ENCODE measurements at places on chromosomes 1 and 21. TPM values are rescaled to one million over a fixed set of nuclear protein-coding genes. Genes with fewer than 3 reads are reported as not detected.

GRCh38 chr1:90706437-90707362 lies 10.4 kb downstream of the BARHL2 start:
- no peaks in the 10 kb centered on the region for H3K36me3 ChIP-seq
- H3K4me1 ChIP-seq = no peaks in the 10 kb centered on the region
- H3K27me3 ChIP-seq = peaks cover 14% of the 10 kb centered on the region

DNA sequence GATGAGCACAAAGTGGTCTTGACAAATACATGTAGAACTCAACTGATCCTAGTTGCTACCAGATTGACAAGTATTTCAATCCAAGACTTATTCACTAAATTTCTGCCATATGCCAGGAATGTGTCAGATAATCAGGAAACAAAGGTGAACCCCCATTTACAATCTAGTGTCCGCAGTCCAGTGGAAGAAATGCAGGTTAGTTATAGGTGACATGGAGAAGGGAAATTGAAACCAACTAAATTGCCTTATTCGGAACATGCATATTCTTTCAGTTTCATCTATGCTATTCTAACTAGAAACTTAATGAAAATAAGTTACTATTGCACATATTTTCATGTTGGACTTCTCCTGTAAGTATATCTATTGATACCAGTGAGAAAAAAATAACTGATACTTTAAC lies 209.4 kb downstream of the COL24A1 start:
- DNase-seq = no peak
- H3K27me3 ChIP-seq = no peaks in the 10 kb centered on the region
- H3K4me3 ChIP-seq = no peak overlapping the region
- H3K4me1 ChIP-seq = peaks cover 5% of the 10 kb centered on the region
- no peaks in the 10 kb centered on the region for H3K36me3 ChIP-seq

- DNase-seq = no peak
These were observed 190.5 kb downstream of the TOMM20 start for GRCh38 chr1:234938135-234938534.

- no peaks in the 10 kb centered on the region for H3K27me3 ChIP-seq
- no peak overlapping the region for H3K4me3 ChIP-seq
- no peak overlapping the region for H3K27ac ChIP-seq
- peaks cover 33% of the 10 kb centered on the region for H3K36me3 ChIP-seq
These were observed 56.1 kb upstream of the SDC3 start for GRCh38 chr1:30964706-30965105.

- DNase-seq = no peak
- no peaks in the 10 kb centered on the region for H3K27me3 ChIP-seq
- H3K4me1 ChIP-seq = no peaks in the 10 kb centered on the region
These were observed 104.2 kb downstream of the ATP5PO start for GRCh38 chr21:33811167-33812010.

GRCh38 chr1:16012590-16013219 lies 5.1 kb downstream of the HSPB7 start:
- peak overlapping the region; percentile 27 for H3K27ac ChIP-seq
- no peaks in the 10 kb centered on the region for H3K27me3 ChIP-seq
- H3K4me3 ChIP-seq = peak overlapping the region; percentile 63
- peaks cover 33% of the 10 kb centered on the region for H3K4me1 ChIP-seq

- H3K36me3 ChIP-seq = no peaks in the 10 kb centered on the region
- H3K4me1 ChIP-seq = no peaks in the 10 kb centered on the region
- DNase-seq = no peak
- H3K27ac ChIP-seq = no peak overlapping the region
- H3K27me3 ChIP-seq = no peaks in the 10 kb centered on the region
- no peak overlapping the region for H3K4me3 ChIP-seq
These were observed 4.9 kb downstream of the SCNN1D start for GRCh38 chr1:1285102-1285571.

DNA sequence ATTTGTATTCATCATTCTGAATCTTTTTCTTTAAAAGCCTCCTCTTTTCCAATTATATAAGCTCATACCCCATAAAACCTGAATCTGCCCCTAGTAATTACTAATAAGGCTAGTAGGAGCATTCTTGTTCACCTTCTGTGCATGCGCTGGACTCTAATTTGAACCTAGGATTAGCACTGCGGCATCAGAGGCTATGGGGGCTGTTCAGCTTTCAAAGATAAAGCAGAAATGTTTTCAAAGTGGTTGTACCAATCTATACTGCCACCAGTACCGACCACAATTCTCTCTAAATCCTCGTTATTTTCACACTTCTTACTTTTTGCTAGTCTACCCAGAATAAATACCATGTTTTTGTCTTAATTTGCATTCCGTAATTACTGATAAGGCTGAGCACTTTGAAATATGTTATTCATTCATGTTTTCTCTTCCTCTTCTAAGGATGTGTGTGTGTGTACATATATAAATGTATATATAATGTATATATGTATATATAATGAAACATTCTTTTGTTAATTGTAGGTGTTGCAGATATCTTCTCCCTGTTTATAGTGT lies 1.6 kb upstream of the DDX59 start:
- peak overlapping the region; percentile 85 for H3K4me3 ChIP-seq
- no peaks in the 10 kb centered on the region for H3K36me3 ChIP-seq
- H3K27me3 ChIP-seq = no peaks in the 10 kb centered on the region
- H3K4me1 ChIP-seq = no peaks in the 10 kb centered on the region

DNA sequence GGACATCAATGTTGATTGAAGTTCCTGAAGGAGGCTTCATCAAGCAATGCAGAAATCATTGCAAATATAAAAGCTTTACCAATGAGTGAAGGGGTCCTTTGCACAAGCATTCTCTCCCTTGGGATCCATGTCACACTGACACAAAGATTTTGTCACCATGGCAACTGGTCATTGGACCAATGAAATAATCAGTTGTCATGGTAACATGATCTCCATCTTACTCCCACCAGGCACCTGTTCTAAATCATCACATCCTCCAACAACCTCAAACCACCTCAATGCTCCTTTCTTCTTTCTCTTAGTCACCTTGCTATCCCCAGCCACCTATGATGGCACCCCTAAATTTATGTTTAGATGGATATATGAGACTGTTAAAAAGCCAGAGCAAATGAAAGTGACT lies 13.5 kb upstream of the FOXJ3 start:
- no peaks in the 10 kb centered on the region for H3K27me3 ChIP-seq

- peaks cover 6% of the 10 kb centered on the region for H3K36me3 ChIP-seq
- H3K27ac ChIP-seq = no peak overlapping the region
- DNase-seq = no peak
- no peaks in the 10 kb centered on the region for H3K4me1 ChIP-seq
These were observed 56.0 kb upstream of the LAMC2 start for GRCh38 chr1:183129921-183130690.

GRCh38 chr1:20684050-20684620 lies 23.0 kb upstream of the DDOST start:
- H3K4me3 ChIP-seq = no peak overlapping the region
- no peak for DNase-seq
- peaks cover 2% of the 10 kb centered on the region for H3K27me3 ChIP-seq
- H3K4me1 ChIP-seq = no peaks in the 10 kb centered on the region
- no peaks in the 10 kb centered on the region for H3K36me3 ChIP-seq

- H3K27ac ChIP-seq = no peak overlapping the region
- H3K27me3 ChIP-seq = peaks cover 3% of the 10 kb centered on the region
- H3K4me1 ChIP-seq = no peaks in the 10 kb centered on the region
- DNase-seq = no peak
- H3K36me3 ChIP-seq = no peaks in the 10 kb centered on the region
These were observed 950 bp upstream of the EVA1C start for GRCh38 chr21:32411350-32412161.

DNA sequence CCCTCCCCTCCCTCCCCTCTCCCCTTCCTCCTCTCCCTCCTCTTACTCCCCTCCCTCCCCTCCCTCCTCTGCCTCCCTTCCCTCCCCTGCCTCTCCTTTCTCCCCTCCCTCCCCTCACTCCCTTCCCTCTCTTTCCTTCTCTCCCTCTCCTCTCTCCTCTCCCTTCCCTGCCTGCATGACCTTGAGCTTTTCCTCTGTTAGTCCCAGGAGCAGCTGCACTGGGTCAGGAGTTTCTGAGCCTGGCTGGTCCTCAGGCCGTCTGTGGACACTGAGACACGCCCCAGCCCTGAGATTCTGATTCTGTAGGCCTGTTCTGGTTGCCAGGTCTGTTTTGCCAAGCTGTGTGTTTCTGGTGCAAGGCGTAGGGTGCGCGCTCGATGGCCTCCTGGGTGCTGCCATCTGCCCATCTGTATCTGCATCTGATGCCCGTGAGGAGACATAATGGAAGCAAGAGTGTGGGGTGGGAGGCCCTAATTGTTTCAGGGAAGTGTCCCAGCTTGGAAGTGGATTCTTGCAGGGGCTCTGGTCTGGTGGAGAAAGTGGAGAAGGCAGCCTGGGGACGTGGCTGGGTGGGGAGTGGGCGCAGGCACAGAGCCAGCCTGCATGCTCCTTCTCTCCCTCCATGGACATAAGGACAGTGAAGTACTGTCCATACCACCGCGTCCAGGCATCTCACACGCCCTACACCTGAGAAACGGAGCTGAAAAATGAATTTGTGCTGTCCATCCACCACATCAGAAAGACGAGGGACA lies 97.2 kb downstream of the WDR4 start:
- no peak overlapping the region for H3K4me3 ChIP-seq
- H3K27ac ChIP-seq = no peak overlapping the region
- H3K36me3 ChIP-seq = no peaks in the 10 kb centered on the region
- peaks cover 7% of the 10 kb centered on the region for H3K27me3 ChIP-seq
- peaks cover 6% of the 10 kb centered on the region for H3K4me1 ChIP-seq

DNA sequence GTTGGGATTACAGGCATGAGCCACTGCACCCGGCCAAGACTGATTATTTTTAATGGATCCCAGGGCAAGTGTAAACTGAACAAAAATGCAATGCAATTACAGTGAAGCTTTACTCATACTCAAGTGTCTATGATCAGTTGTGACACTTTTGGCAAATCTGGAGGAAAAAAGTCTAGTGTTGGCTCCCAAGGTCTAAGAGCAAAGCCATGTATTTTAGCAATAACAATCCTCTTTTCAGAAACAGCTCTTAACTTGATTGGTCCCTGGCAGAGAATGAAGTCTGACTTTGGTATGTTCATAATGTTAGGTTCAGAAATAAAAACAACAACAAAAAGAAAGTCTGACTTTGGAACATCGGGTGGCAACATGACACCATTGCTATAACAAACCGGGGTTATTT lies 40.2 kb upstream of the C1orf53 start:
- no peaks in the 10 kb centered on the region for H3K4me1 ChIP-seq
- H3K27me3 ChIP-seq = no peaks in the 10 kb centered on the region
- no peaks in the 10 kb centered on the region for H3K36me3 ChIP-seq

DNA sequence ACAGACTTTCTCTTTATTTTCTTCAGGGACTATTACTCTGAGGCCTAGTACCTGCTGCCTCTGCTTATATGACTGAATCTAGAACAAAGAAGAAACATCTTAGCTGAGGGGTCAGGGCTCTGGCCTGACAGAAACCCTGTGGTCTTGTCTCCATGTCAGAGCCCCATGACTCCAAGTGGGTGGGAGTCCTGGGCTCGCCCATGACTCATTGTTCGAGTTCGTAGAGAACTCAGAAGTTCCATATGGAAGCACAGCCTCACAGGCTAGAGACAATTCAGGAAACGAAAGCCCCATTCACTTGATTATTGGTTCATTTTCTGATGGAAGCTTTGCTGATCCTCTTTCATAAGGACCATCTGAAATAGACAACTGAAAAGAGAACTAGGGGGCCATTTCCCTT lies 73.2 kb downstream of the CD58 start:
- H3K4me3 ChIP-seq = no peak overlapping the region
- DNase-seq = no peak
- H3K4me1 ChIP-seq = no peaks in the 10 kb centered on the region
- H3K27ac ChIP-seq = no peak overlapping the region
- H3K27me3 ChIP-seq = no peaks in the 10 kb centered on the region

GRCh38 chr1:47187231-47187925 lies 2.5 kb downstream of the PDZK1IP1 start:
- H3K36me3 ChIP-seq = no peaks in the 10 kb centered on the region
- no peak for DNase-seq
- H3K4me1 ChIP-seq = no peaks in the 10 kb centered on the region

GRCh38 chr21:25934771-25935224 lies 200.0 kb downstream of the GABPA start:
- no peaks in the 10 kb centered on the region for H3K27me3 ChIP-seq
- H3K4me1 ChIP-seq = peaks cover 7% of the 10 kb centered on the region
- H3K27ac ChIP-seq = no peak overlapping the region
- H3K4me3 ChIP-seq = no peak overlapping the region
- H3K36me3 ChIP-seq = no peaks in the 10 kb centered on the region
- DNase-seq = no peak

DNA sequence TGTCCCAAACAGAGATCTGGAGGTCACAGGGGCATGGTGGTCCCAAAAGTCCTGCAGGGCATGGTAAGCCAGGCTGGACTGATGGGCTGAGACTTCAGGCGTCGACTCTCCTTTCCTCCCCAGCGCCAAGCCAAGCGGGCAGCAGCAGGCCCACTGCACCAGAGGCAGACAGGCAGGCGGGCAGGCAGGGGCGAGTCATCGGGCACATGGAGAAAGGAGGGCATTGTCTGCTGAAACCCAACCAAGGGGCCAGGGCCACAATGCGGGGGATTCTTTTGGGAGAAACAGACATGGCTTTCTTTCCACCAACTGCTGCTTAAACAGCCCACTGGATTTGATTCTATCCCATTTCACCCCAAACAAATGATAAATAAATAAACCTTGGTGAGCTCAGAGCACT lies 46.2 kb downstream of the TRABD2B start:
- H3K27me3 ChIP-seq = no peaks in the 10 kb centered on the region
- no peak for DNase-seq
- H3K27ac ChIP-seq = no peak overlapping the region
- H3K4me1 ChIP-seq = no peaks in the 10 kb centered on the region

DNA sequence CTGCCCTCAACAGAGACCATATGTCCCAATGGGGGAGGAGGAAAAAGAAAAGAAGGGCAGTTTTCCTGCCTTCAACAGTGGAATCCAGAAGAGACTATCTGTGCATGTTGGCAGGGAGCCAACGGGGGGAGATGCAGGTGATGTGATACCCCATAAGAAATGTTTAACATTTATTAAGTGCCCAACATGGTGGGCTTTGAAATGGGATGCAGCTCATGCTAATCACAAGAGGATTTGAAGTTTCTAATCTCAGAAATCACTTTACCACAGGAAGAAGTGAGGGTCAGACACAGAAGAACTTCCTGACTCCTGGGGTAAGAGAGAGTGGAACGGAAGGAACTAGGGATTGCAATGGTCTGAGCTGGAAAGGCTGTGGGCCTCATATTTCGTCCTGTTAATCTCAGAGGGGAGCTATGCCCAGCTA lies 16.2 kb downstream of the CSRP1 start:
- no peaks in the 10 kb centered on the region for H3K4me1 ChIP-seq
- no peak overlapping the region for H3K4me3 ChIP-seq
- no peak for DNase-seq

- DNase-seq = no peak
- no peaks in the 10 kb centered on the region for H3K36me3 ChIP-seq
- peak overlapping the region; percentile 81 for H3K27ac ChIP-seq
- H3K4me1 ChIP-seq = peaks cover 3% of the 10 kb centered on the region
These were observed 544 bp upstream of the CCT8 start for GRCh38 chr21:29074007-29074376.

MSH4 gene
- total RNA-seq = 0.15 TPM

AKNAD1 gene
- total RNA-seq = not detected

TMCC2 gene
- 2.4 TPM for total RNA-seq

PCAT6 gene
- 0.62 TPM for total RNA-seq

CFAP74 gene
- total RNA-seq = not detected

HPCAL4 gene
- total RNA-seq = 0.16 TPM

EMC1 gene
- 37.0 TPM for total RNA-seq

CYP4X1 gene
- not detected for total RNA-seq

HCRTR1 gene
- not detected for total RNA-seq

C1orf87 gene
- not detected for total RNA-seq

PLA2G2C gene
- total RNA-seq = not detected

S100A4 gene
- 34.0 TPM for total RNA-seq

UMODL1 gene
- not detected for total RNA-seq

ANXA9 gene
- not detected for total RNA-seq

LIN28A gene
- 0.59 TPM for total RNA-seq

PTBP2 gene
- total RNA-seq = 11.2 TPM

AKR7A2 gene
- total RNA-seq = 61.2 TPM

ECM1 gene
- total RNA-seq = 1.0 TPM

SPATA1 gene
- 2.4 TPM for total RNA-seq

ATP5PB gene
- 380 TPM for total RNA-seq

CHRM3 gene
- not detected for total RNA-seq
